ENCODE measurements at places on chromosomes 4 and X. TPM values are rescaled to one million over a fixed set of nuclear protein-coding genes. Genes with fewer than 3 reads are reported as not detected.

CXCL5 gene
- not detected for total RNA-seq

ARX gene
- total RNA-seq = not detected

MAGEE2 gene
- total RNA-seq = not detected

USP17L11 gene
- not detected for total RNA-seq

MAGEB10 gene
- total RNA-seq = not detected

P2RY8 gene
- 32.7 TPM for total RNA-seq

FGD1 gene
- 0.15 TPM for total RNA-seq

HUWE1 gene
- 544 TPM for total RNA-seq

DNA sequence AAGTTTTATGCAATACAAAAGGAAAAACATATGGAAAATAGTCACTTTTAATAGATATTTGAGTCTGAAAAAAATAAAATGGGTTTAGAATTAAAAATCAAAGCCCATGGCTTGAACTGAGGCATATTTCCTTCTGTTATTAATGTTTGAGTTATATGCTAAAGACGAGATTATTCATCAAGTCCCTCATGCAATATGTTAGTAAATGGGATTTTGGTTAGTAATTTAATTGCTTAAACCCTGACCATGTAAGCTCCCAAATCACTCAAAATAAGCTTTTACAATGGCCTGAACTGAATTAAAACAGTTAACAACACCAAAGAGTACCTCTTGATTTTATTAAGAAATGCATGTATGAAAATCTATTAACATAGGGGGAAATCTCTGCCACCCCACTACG is 12.1 kb downstream of the UNC5C start:
- DNase-seq = no peak

- DNase-seq = no peak
These were observed 261.8 kb downstream of the MID1IP1 start for GRCh38 chrX:39063037-39063436.

- DNase-seq = no peak
These were observed 1318.5 kb downstream of the STIM2 start for GRCh38 chr4:28179126-28179525.

GRCh38 chrX:20144491-20144890 is 2.9 kb upstream of the EIF1AX start:
- peak; percentile 18 for DNase-seq

DNA sequence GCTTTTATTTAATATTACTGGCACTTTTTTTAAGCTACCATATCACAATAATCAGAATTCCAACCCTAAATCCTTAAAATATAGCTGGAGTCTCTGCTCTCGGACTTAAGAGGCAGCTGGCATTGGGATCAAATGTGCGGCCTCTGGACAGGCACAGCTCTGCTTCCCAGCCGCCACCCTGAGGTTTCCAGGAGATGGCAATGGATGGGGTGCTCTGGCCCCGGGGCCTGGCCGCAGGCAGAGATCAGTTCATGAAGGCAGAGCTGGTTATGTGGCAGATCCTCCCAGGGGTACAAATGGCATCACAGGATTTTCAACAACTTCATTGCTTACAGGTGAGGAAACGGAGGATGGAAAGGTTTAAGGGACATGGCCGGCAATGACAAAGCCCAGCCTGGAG is 57.8 kb downstream of the JAKMIP1 start:
- DNase-seq = no peak

GRCh38 chr4:147355847-147356246 is 125.0 kb upstream of the EDNRA start:
- no peak for DNase-seq

- no peak for DNase-seq
These were observed 184.0 kb upstream of the AFF2 start for GRCh38 chrX:148316446-148316845.

DNA sequence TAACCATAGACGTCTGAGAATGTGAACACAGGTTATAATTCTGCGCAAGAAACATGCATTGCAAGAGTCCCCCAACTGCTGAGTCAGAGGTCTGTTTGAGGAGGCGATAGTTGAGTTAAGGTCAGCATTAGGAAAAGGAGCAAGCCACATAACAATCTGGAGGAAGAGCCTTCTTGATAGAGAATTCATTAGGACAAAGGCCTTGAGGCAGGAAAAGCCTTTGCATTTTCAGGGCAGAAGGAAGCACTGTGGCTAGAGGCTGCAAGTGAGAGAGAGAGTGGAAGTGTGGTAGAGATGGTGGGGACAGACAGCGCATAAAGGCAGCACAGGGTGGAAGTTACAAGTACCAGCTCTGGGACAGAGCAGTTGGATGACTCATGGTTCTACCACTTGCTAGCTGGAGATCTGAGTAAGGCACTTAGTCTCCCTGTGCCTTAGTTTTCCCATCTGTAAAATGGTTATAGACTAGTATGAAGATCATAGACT is 125.8 kb upstream of the LNX1 start:
- no peak for DNase-seq

- no peak for DNase-seq
These were observed 285.5 kb downstream of the PDGFC start for GRCh38 chr4:156686120-156686519.

DNA sequence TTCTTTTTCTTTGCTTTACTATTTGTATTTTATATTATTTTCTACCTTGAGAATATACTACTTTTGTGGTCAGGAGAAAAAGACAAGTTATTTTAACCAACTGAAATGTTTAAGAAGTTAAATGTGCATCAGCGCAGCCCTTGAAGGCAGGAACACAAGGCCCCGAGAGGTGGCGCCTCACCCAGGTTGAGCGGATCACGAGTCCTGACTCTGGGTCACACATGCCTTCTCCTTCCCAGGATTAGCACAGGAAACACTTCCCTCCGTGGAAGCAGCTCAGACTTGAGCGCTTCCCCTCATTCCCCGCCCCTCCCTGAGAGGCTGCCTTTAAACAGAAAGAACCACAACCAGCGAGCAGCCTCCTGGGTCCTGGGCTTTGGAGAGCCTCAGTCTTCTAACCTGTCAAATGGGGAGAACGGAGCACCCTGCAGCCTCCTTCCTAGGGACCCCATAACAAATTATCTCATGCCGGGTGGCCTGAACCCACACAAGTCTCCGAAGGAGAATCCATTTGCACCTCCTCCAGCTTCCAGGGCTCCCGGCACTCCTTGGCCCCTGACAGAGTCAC is 217.6 kb downstream of the AFAP1 start:
- peak; percentile 28 for DNase-seq

DNA sequence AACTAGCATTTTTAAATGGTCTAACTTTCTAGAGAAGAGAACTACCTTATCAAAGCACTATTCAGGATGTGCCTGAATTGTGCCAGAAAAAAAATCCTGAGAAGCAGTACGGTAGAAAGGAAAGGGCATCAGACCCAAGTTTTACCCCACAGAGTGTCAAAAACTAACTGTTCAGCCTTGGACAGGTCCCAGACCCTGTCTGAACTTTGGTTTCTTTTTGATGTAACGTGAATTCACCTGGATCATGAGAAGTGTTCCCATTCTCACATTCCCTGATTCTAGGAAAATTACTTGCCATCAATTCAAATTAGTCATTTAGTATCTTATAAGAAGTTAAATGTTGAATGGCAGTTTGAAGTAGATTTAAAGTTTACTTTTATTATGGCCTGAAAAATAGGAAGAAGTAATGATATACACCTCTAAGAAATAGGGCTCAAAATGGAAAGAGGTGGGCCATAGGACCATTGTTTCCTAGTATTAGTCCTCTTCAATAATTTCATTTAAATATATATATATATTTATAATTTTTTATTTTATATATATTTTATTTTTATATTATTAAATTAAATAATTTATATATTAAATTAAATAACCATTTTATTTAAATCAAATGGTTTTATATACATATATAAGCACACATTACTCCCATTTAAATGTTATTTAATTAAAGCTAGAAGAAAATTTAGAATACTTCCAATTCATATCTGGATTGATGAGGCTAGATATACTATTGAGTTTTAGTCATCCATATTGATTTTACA is 181.9 kb upstream of the PPARGC1A start:
- DNase-seq = no peak

- DNase-seq = no peak
These were observed 84.1 kb downstream of the LDB2 start for GRCh38 chr4:16814361-16814760.

DNA sequence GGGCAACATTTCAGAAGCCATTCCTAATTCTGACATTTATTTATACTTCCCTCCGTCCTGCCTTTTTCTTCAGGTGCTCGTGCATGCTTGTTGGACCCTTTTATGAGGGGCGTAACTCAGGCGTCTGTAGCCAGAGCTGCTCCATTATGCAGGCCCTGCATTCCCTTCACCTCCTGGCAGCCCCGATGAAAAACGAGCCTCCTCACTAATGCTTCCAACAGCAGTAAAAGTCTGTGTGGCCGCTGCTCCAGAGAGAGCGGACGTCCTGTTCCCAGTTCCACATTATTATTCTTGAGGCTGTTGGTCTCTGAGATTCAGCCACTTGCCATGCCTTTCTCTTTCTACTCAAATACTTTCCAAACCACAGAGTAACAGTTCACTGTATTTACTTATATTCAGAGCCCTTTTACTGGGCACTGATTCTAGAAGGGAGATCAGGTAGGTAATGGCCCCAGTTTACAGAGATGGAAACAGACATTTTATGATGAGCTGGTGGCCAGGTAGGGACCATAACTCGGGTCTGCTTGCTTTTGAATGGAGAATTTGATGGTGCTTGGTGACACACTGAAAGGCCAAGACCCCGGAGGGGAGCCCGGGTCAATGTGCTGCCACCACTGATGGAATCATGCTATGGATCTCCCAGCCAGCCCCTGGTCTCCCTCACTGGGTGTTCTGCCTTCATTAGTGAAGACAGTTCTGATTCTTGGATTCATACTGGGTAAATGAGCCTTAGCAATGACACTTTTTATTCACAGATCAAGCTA is 101.0 kb downstream of the GATB start:
- DNase-seq = no peak

DNA sequence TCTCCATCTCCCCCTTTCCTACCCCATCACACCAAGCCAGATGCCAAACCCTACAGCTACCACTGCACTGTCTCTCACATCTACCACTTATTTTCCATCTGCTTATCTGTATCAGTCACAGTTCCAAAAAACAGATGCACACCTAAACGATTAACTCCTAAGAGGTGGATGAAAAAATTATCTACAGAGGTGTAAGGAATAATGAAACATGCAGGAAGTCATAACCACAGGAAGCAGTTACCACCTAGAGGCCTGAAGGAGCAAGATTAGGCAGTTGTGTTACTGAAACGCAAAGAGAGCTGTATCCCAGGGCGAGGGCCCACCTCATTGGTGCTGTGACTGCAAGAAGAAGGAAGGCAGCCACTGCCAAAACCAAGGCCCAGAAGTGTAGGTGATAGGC is 87.8 kb upstream of the FAM241A start:
- no peak for DNase-seq

DNA sequence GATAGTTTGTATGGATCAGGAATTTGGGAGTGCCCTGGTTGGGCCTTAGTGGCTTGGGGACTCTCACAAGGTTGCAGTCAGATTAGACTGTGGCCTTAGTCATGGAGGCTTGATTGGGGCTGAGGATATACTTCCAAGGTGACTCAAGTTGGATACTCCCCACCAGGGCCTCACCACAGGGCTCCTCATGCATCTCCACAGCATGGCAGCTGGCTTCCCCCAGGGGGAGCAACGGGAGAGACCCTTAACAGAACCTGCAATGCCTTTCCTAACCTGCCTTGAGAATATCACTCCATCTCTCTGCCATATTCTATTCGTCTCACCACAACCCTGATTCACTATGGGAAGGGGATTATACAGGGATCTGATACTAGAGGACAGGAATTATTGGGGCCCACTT is 161.9 kb downstream of the RELL1 start:
- no peak for DNase-seq

DNA sequence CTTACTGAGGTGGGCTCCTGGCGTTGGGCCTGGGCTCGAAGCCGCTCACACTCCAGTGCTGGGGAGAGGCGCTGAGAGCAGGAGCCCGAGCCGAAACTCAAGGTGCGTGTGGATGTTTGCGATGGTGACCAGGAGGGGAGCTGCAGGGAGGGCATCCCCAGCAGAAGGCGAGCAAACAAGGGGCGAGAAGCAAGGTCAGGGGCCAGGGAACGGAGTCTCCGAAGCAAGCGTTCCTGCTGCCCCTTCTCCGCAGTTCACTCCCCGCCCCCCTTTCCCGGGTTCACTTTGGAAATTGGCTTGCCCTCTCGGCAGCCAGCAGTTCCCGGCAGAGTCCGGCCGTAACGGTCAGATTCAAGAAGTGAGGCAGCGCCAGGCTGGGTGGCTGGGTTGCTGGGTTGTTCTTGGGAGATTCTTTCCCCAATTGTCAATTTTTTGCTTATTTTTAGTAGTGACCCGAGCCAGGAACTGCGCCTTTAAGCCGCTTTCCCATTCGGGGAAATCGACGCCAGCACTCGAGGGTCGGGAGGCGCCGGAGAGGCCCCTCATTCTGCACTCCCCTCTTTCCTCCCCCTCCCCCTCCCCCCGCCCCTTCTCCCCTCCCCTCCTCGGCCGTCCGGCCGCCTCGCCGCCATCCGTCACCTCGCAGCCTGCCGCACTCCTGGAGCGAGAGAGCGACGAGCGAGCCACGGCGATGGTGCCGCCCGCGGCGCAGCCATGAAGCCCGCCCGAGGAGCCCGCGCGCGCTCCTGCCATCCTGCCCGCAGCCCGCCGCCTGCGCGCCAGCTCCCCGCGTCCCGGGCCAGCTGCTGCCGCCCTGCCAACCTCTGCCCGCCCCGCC is at the start of gene FRMPD3:
Gene FRMPD3 (plus strand): TSS at position 655 of the 838 bp plus-strand sequence. CDS start 76,937 bp downstream, outside the sequence.
- DNase-seq = peak; percentile 10

- DNase-seq = no peak
These were observed 178.6 kb downstream of the SLC7A11 start for GRCh38 chr4:138063581-138063980.
